ENCODE measurements at places on chromosomes 3 and 15.

DNA sequence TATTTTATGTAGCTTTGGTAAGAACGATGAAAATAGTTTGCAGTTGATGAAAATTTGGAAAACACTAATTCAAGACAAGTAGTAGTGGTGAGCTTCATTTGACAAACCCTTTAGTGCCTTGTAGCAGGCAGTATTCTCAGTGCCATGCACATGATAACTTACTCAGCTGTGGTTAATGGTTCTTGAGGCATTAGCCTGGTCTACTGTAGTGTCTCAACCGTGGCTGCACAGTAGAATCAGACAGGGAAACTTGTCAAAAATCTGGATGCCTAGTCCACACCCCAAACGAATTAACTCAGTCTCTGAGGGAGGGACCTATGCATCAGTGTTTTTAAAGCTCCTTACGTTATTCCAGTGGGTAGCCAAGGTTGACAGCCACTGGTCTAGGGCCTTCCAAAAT is 45.4 kb downstream of the PSMD6 start:
- no peak for DNase-seq

DNA sequence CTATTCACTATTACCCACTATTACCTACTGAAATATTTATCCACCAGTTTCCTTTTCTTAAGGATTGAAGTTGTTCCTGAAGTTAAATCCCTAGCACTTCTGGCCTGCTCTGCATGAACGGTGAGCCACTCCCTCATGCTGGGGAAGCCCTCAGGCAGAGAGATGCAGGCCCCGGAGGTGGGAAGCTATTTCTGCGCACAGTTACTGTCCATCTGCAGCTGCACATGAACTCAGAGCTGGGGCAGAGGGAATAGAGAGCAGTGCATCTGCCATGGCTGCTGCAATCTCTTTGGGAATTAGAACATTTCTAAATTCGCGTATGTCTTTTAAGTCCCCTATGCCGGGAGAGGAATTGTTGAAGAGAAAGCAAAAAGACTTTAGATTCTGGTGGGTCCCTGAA is 6.3 kb upstream of the GALNT15 start:
- DNase-seq: no peak

DNA sequence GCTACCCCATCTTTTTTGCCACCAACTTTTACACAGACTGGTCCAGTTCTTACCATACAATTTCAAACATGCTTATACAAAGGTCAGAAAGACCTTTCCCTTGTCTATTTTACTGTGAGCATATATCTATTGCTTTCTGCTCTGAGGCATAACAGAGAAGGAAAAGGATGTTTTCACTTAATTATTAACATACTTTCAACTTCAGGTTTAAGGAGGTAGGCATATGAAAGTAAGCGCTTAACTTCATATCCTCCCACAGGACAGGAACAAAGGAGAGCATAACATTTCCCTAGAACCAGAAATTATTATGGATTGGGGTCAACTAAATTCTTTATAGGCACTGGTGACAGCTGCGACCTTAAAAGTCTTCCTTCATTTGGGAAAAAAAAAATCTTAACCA is 1.1 kb downstream of the MYEF2 start:
- no peak for DNase-seq

GRCh38 chr3:86958534-86958933 is 32.4 kb downstream of the VGLL3 start:
- DNase-seq: peak; percentile 72

DNA sequence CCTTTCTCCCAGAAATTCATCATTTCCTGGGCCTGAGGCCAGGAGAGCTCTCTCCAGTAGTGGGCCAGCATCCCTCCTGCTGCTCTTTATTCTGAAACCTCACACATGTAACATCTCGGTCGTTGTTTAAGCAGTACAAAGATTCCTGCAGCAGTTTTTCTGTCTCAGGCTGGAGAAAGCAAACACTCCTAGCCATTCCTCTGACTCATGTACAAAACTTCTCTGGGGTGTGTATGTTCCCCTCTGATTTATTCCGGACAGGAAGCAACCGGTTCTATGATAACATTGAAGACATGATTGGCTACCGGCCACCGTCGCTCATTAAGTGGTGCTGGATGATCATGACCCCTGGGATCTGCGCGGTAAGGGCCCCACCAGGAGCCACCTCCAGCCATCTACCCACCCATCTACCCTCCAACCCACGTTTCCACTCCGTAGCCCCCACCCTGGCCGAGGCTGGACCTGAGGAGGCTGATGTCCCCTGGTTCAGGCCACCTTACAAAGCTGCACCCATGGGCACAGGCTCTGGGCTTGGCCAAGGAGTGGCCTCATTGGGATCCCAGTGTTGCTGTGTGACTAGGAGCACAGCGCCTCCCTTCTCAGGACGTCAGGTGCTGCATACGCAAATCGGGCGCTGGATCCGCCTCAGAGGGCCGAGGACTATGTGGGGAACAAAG is 58.6 kb upstream of the SLC6A1 start:
- DNase-seq: peak; percentile 1

DNA sequence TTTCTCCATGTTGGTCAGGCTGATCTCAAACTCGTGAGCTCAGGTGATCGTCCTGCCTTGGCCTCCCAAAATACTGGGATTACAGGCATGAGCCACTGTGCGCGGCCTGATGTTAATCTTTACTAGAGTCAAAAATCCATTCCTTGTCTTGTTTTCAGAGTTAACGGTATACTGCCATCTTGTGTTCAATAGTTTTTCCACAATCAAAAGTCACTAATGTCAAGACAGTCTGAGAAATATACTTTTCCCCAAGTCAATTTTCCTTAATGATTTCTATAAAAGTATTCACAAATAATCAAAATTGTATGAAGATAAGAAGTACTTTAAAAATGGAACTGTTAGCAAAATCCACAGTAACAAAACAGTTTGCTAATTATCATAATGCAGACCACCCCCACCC is 8.5 kb downstream of the CRBN start:
- DNase-seq: peak; percentile 13
